ACHN (cell line): ENCODE measurements at places on chromosomes 7 and 10.
A peak's percentile ranks its signal among the peaks of the same experiment; 100 is the strongest.

DNA sequence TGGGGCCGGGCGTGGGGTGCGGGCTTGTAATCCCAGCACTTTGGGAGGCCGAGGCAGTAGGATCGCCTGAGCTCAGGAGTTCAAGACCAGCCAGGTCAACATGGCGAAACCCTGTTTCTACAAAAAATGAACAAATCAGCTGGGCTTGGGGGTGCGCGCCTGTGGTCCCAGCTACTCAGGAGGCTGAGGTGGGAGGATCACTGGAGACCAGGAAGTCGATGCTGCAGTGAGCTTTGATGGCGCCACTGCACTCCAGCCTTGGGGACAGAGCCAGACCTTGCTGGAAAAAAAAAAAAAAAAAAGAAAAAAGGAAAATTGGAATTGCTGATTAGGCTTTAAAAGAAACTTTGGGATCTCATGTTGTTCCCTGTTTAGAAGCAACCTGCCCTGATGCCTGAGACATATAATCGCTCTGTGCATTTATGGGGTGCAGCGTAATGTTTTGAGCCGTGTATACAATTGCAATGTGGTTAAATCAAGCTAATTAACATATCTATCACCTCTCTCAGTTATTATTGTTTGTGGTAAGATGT lies 851 bp downstream of the AKR1E2 start:
- DNase-seq: no peak

DNA sequence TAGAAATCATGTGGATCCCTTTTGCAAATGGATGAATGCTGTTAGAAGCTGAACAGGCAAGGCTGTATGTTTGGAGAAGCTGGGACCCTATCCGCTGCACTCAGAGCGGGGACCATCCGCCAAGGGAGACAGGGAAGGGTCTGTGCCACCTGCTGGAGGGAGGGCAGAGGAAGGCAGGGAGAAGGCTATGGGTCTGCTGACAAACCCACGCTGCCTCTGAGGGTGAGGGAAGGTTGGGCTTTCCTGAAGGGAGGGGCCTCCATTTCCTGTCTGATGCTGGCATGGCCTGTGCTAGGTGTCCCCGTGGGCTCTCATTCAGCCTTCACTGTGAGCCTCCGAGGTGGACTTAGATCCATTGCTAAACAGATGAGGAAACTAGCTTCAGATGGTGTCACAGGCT lies 5.3 kb upstream of the CRHR2 start:
- no peak for DNase-seq

DNA sequence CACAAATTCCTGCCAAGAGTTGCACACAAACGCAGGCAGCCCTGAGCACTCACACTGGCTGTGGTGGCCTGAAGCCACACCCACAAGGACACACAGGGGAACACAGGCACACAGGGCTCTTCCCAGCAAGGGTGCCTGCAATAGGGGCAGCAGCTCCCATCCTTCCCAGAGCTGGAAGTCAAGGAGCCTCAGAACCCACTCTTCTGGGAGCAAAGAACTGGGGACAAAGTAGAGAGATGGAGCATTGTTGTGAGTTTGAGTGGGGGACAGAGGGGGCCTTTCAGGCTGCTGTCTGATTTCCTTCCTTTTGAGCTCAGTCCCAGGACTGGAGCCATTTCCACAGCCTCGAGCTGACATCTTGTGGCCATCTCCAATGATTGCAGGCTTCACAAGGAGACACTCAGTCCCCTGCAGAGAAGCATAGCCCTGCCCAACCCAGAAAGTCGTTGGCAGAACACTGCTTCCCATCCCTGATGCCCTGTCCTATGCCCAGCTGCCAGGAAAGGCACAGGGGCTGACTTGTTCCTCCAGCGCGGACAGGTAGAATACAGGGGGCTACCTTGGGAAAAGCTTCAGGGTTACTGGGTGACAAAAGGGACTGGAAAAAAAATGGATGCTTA lies 34.4 kb upstream of the SLF2 start:
- peak; percentile 87 for DNase-seq

GRCh38 chr10:113557903-113558321 lies 5.1 kb downstream of the HABP2 start:
- no peak for DNase-seq

DNA sequence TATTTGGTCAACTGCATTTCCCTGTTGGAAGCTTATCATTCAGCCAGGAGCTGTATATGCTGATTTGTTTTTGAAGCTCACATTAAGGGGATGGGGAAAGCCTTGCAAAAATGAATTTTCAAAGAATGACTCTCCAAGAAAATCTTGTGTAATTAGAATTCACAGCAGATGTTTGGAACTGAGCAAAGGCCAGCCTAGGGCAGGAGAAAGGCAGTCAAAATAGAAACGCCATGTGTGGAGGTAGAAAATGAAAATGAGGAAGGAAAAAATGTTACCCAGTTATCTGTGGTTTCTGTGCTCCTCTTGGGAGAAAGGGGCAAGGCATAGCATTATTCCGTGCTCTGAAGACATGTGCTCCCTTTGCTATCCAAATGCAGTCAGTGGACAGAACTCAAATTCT lies 93.5 kb downstream of the NRP1 start:
- no peak for DNase-seq

DNA sequence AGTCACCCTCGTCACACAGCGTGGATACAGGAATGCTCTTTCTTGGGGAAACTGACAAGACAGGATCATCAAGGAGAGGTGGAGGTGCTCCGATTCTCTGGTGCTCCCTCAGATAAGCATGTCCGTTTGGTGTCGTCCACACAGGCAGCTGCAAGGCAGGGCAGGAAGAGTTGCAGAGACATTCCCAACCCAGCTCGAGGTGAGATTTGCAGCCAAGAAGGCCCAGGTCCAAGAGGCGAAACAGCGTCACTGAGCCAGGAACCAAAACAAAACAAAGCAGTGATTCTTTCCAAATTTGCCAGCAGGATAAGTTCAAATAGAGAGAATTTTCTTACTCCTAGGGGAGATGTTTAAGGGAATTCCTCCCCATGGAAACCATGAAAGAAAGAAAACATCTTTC lies 386.5 kb upstream of the PFKP start:
- DNase-seq: no peak
